ENCODE measurements at places on chromosomes 5 and 9.

DNA sequence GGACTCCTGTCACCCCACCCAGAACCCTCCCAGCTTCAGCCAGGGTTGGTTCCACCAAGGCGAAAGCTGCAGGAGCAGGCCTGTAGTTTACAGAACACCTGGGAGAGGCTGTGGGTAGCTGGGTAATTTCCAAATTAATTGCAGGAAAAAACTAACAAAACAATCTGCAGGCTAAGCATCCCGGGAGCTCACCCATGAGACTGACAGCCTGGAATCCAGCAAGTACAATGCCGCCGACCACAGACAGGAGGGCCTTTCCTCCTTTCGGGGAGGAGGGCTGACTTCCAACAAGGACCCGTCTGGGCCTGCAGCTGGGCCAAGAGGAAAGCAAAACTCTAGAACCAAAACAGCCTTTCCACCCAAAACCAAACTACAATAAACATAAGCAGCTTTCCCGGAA lies 10.3 kb downstream of the FOXE1 start:
- no peak for DNase-seq

DNA sequence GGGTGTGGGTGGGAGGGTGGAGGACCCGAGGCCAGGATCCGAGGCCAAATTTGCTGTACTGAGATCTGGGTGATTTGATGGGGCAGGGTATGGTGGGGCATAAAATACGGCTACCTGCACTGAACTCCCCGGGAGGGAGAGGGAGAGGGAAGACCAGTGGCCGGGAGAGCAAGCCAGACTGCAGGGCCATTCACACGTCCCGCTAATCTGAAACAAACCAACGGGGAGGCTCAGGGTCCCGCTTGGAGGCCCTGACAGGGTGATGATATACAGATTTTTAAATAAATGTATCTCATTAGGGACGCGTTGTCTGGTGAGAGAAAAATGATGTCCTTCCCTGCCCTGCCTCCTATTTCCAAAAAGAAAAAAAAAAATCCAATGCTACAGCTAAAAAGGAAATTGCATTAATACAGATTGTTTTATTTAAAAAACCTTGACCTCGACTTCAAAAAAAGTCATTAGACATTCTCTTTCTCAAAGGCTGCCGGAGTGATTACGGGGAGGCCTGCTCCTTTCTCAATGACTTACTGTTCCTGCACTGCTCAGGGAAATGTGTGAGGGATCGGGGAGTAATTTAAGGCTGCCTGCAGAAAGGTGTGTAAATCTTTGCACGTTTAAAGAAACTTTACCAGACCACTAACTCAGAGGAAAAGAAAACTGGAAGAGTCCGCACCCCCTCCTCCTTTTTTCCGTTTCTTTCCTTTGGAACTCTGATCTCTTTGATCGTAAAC lies 11.5 kb upstream of the PRRX2 start:
- DNase-seq = no peak

GRCh38 chr9:127491516-127491915 lies 40.2 kb downstream of the LRSAM1 start:
- DNase-seq = no peak

- no peak for DNase-seq
Observed at GRCh38 chr5:120162321-120162720, 301.8 kb upstream of the PRR16 start.

- DNase-seq = no peak
Observed at GRCh38 chr9:77000330-77000729, 19.1 kb upstream of the FOXB2 start.

GRCh38 chr5:53820802-53821171 lies 260.3 kb downstream of the NDUFS4 start:
- DNase-seq = no peak

DNA sequence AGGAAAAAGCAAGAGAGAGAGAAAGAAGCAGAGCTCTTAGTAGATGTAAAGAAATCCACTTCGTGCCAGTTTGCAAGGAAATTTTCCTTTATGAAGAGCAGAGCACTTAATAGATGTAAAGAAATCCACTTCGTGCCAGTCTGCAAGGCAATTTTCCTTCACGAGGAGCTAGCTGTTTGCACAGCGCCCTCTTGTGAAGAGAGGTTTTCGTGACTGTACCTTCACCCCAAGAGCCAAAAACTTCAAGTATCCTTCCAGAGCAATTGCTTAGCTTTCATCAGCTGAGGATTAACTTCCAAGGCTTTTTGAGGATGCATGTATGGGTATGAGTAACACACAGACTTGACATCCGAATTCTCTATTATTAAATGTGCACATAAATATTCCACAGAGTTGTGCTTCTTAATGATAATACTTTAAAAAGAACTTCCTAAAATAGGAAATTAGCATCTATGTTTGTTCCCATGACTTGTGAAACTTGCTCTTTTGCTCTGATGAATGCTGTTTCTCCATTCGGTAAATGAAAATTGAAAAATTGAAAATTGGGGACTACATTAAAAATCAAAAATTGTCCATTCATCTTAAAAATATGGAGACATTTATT lies 525.6 kb downstream of the PDE4D start:
- no peak for DNase-seq

- DNase-seq = no peak
Observed at GRCh38 chr5:139733698-139734538, 61.7 kb upstream of the PSD2 start.

GRCh38 chr5:129511291-129511690 lies 51.2 kb downstream of the ADAMTS19 start:
- DNase-seq = no peak

DNA sequence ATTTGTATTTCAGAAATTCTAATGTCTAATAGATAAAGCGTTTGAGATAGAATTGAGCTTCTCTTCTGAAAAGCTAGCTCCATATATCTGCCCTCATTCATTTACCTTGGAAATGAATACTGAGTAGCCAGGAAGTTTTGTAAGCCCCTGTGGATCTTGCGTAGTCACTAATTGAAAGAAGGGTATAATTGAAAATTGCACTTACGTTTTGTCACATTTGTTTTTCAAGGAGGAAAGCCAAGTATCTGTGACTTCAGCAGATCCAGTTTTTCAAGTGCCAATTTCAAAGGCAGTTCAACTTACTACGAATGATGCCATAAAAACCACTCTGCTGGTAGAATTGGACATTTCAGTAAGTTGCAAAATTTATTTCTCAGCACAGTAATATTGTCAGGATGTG lies 14.0 kb downstream of the MTRR start:
- DNase-seq = no peak

- DNase-seq = no peak
Observed at GRCh38 chr9:72971411-72971810, 18.6 kb upstream of the ALDH1A1 start.

DNA sequence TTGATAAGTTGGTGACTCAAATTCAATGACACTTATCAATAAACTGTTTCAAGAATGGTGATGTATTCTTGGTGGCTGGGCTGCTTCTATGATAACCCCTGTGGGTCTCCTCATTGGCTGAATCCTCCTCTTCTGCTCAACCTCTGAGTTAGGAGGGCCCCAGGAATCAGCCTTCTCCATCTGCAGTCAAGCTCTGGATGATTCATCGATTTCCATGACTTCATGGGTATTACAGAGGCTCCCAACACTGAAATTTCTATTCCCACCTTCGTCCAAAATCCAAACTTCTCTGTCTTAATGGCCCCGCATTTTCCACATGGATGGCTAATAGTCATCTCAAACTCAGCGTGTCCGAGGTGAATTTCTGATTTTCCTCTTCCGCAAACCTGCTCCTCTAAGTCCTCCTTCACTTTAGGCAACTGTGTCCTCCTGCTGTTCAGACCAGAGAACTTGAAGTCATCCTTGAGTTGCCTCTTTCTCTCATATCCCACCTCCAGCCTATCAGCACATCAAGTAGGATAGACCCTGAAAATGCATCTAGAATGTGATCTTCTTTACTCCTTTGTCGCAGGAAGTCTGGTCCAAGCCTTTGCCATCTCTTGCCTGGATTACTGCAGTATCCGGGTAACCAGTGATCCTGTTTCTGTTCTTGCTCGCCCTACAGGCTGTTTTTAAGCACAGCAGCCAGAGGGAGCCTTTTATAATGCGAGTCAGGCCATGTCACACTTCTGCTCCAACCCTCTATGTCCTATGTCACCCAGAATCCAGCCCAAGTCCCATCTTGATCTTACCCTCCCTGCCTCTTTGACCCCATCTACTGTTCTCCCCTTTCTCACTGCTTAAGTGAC lies 41.4 kb upstream of the IL7R start:
- no peak for DNase-seq

DNA sequence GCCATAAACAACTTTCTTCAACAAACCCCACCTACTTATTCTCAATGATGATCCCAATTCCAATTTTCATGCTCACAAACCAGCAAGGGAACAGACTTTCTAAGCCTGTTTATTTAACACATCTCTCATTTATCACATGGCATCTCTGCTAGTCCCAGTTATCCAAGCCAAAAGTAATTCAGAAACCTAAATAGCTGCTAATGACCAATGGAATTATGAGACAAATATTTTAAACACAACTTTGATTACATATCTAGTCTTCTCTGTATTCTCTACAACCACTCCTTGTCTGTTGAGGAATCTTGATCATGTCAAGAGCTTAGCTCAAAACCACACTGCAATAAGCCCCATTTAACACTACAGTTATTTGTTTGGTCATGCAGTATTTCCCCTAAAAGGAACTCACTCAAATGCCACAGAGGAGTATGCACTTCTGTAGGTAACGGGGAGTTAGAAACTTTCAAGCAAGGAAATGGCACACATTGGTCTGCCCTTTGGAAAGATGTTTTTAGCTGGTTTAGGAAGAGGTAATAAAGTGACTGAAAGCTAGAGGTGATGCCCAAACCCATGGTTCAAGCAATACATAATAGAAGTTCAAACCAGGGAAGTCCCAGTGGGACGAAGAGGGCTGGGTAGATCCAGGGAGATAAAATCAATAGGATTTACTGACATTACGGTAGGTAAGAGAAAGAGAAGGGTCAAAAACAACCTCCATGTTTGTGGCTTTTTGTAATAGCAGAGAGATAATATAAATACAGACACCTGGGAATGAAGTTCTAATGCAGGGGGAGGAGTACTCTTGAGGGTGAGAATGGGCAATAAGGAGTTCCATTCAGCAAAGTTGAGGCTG lies 42.1 kb upstream of the HTR4 start:
- DNase-seq = no peak

- DNase-seq = no peak
Observed at GRCh38 chr9:138020120-138020794, 142.7 kb downstream of the CACNA1B start.
